NCI-H524 treated with DMSO at 0.1 percent for 48 hours (cell line): ENCODE measurements at places on chromosomes 12 and 14.

DNA sequence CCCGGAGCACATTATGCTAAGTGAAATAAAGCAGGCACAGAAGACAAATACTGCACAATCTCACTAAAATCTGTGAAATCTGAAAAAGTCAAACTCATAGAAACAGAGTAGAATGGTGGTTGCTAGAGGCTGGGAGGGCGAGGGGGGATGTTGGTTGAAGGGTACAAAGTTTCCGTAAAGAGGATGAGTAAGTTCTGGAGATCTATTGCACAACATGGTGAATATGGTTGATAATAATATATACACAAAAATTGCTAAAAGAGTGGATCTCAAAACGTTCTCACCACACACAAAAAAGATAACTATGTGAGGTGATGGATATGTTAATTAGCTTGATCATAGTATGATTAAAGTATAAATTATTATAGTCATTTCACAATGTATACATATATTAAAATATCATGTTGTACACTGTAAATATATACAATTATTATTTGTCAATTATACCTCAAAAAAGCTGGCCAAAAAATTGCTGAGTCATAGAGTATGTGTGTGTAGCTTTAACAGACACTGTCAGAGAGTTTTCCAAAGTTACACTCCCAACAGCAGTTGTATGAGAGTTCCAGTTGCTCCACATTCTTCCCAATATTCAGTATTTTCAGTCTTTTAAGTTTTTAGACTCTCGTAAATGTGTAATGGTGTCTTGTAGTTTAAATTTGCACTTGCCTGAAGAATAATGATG, 19.3 kb upstream of the SIX1 start:
- no peak for DNase-seq

GRCh38 chr12:44247588-44247987, 411.7 kb downstream of the TMEM117 start:
- no peak for DNase-seq

DNA sequence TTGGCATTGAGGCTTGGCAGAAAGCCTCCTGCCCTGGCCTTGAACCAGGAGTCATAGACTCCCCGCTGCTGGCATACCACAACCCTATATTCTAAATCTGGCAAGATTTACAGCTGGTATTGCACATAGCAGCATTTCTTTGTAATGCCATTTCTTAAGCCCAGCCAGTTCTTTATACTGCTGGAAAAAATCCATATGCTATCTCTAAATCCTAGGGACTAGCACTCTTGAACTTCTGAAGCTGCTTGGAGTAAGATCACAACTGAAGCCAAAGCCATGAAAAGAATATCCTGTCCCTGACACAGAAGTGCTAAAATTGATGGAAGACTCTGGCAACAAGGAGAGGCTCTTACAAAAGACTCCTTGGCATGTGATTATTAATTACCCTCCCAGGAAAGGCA, 89.3 kb downstream of the KCNC2 start:
- no peak for DNase-seq

GRCh38 chr12:121278169-121279070, 18.1 kb downstream of the CAMKK2 start:
- DNase-seq: no peak

GRCh38 chr12:91722072-91722471, 423.6 kb downstream of the BTG1 start:
- no peak for DNase-seq

GRCh38 chr12:116708826-116709756, 28.8 kb downstream of the SPRING1 start:
- DNase-seq: peak; percentile 64

DNA sequence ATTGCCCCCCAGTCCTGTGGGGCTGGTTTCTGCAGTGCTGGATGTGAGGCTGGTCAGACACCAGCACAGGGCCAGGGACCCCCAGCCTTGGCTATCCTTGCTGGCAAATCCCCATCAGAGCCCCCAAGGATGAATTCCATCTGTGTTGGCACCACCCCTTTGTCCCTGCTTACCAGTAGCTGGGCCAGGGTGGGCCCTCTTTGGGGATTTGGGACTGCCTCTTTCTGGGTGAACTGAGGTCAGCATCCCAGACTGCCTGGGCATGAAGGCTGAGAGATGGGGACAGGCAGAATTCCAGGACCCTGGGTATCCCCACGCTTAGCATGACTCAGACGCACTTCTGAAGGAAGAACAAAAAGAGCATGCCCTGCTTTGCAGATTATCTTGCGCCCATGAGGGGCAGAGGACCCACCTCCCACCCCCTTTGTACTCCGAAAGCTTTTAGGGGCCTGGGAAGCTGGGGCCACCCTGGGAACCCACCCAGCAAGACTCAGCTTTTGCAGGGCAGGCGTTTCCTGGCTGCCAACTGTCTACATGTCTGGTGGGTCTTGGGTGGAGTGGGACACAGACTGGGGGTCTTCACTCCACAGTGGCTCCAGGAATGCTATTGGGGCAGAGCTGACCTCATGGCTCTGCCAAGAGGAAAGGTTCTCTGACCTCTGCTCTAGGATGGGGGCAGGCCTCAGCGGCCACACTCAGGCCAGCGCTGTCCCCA, 26.8 kb downstream of the RFLNA start:
- DNase-seq: no peak

GRCh38 chr12:127781336-127781735, 485.6 kb upstream of the TMEM132C start:
- DNase-seq: peak; percentile 50

DNA sequence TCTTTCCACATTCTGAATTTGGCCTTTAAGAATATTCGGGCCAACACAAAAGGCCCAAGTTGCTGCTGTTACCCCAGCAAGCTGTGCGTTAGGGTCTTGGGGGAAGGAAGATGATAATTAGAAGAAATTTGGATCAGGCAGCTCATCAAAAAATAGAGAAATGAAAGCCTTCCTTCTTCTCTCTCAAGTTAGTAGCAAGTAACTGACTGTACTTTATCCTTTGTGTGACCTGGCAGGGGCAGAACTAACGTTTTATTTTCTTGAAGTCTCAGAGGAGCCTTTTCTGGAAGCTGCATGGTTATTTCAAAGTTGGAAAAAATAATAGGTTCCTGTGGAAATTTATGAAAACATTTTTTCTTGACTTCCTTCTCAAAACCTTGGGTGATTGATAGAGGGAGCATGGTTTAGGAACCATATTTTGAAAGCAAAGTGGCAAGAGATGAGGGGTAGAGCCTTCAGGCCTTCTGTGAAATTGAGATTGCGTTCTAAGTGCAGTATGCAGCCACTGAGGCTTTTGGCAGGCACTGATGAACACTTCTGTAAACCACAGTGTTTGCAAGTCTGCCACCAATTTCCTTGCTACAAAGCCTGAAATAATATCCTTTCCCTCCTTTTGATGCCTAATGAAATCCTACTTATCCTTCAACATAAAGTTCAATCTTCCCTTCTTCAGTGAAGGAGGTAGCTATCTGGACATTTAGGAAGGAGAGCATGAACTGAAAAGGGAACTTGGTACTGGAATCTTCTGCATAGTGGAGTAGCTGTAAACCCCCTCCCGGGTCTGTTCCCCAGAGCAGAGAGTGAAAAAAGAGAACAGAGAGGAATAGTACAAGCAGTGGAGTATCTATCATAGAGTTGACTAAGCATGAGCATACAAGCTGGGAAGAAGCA, 123.2 kb downstream of the FGD4 start:
- DNase-seq: no peak

DNA sequence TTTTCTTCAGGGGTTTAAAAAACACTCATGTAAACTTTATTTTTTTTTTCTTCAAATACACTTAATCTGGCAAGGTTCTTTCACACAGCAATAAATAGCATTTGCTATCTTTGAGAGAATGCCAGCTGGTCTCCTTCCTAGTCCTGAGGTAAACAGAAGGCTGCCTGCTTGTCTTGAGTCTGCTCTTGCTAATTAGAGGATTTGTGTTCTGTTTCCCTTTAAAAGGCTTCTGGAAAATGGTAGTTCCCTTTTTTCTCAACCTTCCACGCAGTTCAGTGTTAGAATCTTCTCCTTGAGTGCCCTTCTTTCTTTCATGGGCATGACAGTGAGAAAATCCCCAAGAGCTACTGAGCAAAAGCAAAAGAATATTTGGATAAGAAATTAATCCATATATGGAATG, 92.3 kb upstream of the DCN start:
- peak; percentile 72 for DNase-seq

GRCh38 chr12:41604830-41605229, 416.7 kb downstream of the PDZRN4 start:
- no peak for DNase-seq

DNA sequence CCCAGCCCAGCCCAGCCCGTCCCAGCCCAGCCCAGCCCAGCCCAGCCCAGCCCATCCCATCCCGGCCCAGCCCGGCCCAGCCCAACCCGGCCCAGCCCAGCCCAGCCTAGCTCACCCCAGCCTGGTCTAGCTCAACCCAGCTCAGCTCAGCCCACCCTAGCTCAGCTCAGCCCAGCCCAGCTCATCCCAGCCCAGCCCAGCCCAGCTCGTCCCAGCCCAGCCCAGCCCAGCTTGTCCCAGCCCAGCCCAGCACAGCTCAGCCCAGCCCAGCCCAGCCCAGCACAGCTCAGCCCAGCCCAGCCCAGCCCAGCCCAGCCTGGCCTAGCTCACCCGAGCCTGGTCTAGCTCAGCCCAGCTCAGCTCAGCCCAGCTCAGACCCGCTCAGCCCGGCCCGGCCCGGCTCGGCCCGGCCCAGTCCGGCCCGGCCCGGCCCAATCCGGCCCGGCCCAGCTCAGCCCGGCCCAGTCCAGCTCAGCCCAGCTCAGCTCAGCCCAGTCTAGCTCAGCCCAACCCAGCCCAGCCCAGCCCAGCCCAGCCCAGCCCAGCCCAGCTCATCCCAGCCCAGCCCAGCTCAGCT, 184.7 kb downstream of the TMEM121 start:
- no peak for DNase-seq

- DNase-seq: no peak
Observed at GRCh38 chr12:109920261-109920780, 20.2 kb downstream of the TCHP start.

DNA sequence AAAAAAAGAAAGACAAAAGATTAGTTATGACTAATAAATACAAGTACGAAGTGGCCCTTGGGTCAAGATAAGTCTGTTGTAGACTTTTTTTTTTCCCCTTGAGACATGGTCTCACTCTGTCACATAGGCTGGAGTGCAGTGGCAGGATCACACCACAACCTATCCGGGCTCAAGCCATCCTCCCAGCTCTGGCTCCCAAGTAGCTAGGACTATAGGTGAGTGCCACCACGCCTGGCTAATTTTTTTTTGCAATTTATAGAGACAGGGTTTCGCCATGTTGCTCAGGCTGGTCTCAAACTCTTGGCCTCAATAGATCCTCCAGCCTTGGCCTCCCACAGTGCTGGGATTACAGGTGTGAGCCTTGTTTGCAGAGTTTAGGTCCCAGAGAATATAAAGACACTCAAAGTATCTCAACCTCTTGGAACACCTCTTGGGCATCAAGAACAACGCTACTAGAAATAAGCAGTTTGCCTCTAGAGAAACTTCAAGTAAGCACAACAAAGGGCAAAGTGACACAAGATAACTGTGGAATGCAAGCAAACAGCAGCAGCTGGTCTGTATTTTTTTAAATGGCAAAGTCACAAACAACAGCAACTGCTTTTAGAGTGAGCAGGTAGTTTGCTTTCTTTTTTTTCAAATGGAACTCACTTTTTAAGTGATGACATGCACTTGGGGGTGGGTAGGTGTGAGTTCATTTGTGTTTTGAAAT, 3.9 kb upstream of the MDM2 start:
- no peak for DNase-seq

DNA sequence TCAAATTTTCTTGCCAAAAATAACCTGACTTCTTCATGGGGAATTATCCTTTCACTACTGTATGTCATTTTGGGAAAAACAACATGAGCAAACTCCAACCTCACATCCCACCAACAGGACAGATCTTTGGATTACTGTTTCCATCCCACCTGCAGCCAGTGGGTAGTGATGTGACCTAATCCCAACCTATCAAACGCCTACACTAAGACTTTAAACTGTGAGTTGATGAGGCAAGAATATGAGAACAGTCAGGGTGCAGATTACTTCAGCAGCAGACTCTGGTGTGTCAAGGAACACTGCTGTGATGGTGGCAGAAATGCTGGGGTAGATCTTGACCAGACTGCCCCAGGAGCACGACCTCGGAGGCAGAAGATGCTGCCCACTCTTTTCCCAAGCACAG, 293.2 kb downstream of the DUSP6 start:
- DNase-seq: no peak

- DNase-seq: peak; percentile 8
Observed at GRCh38 chr14:105281371-105282097, 19.3 kb downstream of the BRF1 start.

DNA sequence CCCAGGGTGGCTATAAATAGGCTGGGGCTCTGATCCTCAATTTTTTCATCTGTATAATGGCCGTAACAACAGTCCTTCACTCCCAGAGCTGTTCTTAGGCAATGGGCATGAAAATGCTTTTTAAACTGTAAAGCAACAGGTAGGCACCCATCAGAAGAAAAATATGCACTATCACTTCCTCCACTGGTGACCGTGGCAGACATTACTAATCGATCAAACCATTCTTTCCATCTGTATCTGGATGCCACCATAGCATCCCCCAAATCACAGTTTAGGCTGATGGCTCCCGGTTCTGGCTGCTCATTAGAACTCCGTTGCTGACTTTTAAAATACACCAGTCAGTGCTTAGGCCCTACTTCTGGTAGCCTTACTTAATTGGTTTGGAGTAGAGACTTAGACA, 11.2 kb downstream of the KRT71 start:
- DNase-seq: no peak

GRCh38 chr12:42584651-42585111, 4.9 kb downstream of the PRICKLE1 start:
- no peak for DNase-seq

GRCh38 chr12:105189293-105189692, 46.7 kb downstream of the APPL2 start:
- DNase-seq: no peak

DNA sequence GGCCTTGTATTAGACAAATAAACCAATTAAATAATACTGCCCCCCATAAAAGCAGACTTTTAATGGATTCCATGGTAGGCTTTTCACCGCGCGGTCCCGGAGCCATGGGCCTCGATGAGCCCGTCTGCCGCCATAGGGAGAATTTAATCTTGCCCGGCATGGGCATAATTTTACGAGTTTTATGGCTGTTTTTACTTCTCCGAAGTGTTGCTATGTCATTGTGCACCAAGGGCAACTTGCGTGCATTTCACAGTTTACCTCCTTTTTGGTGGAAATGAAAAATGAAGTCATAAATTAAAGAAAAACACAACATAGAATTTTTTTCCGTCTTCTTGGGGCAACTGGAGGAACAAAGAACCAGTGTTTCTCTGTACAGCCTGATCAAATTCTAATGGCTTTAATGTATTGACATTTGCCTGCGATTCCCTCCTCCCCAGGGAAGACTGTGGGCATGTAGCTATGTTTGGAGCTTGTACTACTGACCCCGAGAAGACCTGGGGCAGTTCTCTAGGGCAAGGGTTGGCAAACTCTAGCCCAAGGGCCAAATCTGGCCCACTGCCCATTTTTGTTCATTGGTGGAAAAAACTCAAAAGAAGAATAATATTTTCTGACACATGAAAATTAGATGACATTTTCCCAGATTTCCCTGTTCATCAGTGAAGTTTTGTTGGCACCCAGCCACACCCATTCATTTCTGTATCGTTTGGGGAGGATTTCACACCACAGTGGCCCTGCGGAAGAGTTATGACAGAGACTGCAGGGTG, 142.7 kb downstream of the CHST11 start:
- no peak for DNase-seq

- no peak for DNase-seq
Observed at GRCh38 chr12:92554158-92555073, 148.4 kb upstream of the PLEKHG7 start.
